SK-N-SH (cell line): ENCODE measurements at places on chromosomes 7 and 10.
A peak's percentile ranks its signal among the peaks of the same experiment; 100 is the strongest.

- peaks cover 14% of the 10 kb centered on the region for H3K4me1 ChIP-seq
- no peaks in the 10 kb centered on the region for H3K36me3 ChIP-seq
- H3K27me3 ChIP-seq = no peaks in the 10 kb centered on the region
- no peak for DNase-seq
Measured at GRCh38 chr7:87038993-87039690, 20.3 kb downstream of the ELAPOR2 start.

DNA sequence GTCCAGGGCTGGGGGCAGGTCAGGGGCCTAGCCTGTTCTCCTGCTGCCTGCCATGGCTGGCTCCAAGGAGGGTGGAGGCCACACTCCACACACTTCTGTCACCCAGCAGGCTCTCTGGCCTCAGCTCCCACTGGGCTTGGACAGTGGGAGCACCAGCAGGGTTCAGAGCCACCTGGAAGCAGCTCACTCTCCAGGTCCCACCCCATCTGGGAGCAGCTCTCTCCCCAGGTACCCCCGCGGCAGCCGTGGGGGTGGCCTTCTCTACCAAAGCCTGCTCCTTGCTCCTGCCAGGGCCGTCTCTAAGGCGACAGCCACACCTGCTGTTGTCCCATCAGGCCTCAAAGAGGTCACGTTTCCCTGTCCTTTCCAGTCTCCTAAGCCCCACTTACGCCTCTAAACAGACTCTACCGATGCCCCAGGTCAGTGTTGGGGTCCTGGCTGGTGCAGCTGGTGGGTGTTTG lies 142.5 kb upstream of the RET start:
- DNase-seq = no peak
- H3K4me1 ChIP-seq = peaks cover 42% of the 10 kb centered on the region; the same call in 1 of the 2 replicates
- H3K27ac ChIP-seq = peak overlapping the region; percentile 55; the same call in 1 of the 2 replicates
- no peaks in the 10 kb centered on the region for H3K27me3 ChIP-seq
- no peak overlapping the region for H3K4me3 ChIP-seq
- no peaks in the 10 kb centered on the region for H3K36me3 ChIP-seq

DNA sequence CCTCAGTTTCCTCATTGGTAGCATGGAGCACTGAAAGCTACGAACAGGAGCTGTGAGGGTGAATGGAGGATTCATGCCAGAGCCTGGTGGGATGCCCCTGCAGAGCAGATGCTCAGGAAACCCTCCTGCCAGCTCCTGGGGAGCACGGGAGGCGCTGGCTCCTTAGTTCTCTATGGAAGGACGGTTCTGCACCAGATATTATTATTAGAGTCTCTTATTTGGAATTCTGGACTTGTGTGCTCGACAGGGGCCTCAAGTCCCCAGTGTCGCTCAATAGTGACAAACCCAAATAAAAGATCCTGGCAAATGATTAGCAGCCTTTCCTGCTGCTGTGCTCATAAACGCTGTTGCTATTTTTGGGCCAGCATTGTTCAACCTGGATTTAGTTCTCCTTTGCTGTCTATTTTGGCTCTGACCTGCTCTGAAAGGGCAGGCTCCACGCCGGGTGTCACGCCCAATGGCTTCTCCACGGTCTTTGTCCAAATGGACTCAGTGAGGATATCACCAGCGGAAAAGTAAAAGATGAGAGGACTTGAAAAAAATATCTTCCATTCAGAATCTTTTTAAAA lies 23.0 kb upstream of the KLF6 start:
- H3K36me3 ChIP-seq = no peaks in the 10 kb centered on the region
- H3K4me3 ChIP-seq = no peak overlapping the region
- H3K27me3 ChIP-seq = no peaks in the 10 kb centered on the region
- DNase-seq = no peak
- peak overlapping the region; percentile 100 for H3K27ac ChIP-seq

GRCh38 chr10:116088985-116089384 lies 184.0 kb downstream of the GFRA1 start:
- H3K4me1 ChIP-seq = no peaks in the 10 kb centered on the region
- no peaks in the 10 kb centered on the region for H3K36me3 ChIP-seq
- no peak overlapping the region for H3K4me3 ChIP-seq

- no peak overlapping the region; the same call in 1 of the 2 replicates for H3K4me3 ChIP-seq
- no peak overlapping the region for H3K27ac ChIP-seq
- peaks cover 35% of the 10 kb centered on the region for H3K4me1 ChIP-seq
- no peaks in the 10 kb centered on the region for H3K27me3 ChIP-seq
- DNase-seq = no peak
Measured at GRCh38 chr10:109978481-109978880, 29.3 kb upstream of the ADD3 start.

DNA sequence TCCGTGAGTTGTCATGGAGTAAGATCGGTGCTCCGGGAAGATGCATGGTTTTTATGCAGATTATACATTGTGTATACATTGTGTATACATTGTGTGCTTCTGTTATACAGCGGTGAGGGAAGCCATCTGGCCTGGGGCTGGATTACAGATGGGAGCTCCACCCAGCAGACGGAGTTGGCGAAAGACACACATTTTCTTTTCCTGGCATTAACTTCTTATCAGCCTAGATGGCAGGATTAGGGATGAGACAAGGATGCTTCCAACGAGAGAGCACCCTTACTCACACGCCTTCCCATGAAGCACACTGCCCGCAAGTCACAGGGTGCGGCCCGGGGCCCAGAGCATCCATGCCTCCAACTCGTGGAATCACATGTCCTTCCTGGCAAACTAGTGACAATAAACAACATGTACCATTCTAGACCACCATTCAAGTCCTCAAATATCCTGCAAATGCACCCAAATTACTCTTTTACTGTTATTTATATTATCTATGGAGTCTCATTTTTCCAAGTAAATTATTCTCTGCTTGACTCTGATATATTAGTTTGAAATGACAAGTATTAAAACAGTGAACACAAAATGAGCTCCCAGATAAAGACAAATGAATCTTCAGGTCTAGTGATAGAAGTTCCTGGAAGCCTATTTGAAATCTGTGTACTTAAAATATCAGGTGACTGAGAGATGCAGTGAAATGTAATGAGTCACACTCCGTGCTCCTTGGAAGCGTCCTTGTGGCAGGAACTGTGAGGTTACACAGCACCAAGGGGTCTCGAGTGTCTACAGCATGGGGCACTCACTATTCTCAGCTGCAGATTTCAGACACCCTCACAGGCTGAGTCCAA lies 29.8 kb upstream of the PPP2R2D start:
- no peak overlapping the region for H3K4me3 ChIP-seq
- no peaks in the 10 kb centered on the region for H3K36me3 ChIP-seq
- no peak overlapping the region for H3K27ac ChIP-seq
- no peak for DNase-seq
- H3K4me1 ChIP-seq = no peaks in the 10 kb centered on the region

DNA sequence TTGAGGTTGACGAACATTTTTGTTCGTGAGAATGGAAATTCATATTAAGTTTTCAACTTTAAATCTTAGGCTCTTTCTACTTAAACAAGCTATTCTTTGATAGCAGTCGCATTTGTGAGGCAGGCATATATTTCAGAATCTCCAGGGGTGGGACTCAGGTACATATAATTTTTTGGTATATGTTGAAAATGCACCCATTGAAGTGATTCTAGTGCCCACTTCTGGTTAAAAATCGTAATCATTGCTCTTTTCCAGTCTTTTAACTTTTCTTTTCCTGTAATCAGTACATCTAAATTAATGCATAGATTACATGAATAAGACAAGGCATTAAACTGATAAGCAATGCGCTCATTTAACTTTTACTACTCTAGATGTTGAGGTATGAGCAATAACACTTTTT lies 67.8 kb downstream of the ZNRF2 start:
- H3K36me3 ChIP-seq = no peaks in the 10 kb centered on the region
- H3K4me3 ChIP-seq = no peak overlapping the region
- H3K4me1 ChIP-seq = peaks cover 32% of the 10 kb centered on the region; the same call in 1 of the 2 replicates
- no peak overlapping the region for H3K27ac ChIP-seq

GRCh38 chr7:151865070-151865670 lies 11.7 kb downstream of the PRKAG2 start:
- peaks cover 33% of the 10 kb centered on the region for H3K27me3 ChIP-seq
- H3K27ac ChIP-seq = no peak overlapping the region
- H3K4me1 ChIP-seq = no peaks in the 10 kb centered on the region
- no peaks in the 10 kb centered on the region for H3K36me3 ChIP-seq
- no peak for DNase-seq

DNA sequence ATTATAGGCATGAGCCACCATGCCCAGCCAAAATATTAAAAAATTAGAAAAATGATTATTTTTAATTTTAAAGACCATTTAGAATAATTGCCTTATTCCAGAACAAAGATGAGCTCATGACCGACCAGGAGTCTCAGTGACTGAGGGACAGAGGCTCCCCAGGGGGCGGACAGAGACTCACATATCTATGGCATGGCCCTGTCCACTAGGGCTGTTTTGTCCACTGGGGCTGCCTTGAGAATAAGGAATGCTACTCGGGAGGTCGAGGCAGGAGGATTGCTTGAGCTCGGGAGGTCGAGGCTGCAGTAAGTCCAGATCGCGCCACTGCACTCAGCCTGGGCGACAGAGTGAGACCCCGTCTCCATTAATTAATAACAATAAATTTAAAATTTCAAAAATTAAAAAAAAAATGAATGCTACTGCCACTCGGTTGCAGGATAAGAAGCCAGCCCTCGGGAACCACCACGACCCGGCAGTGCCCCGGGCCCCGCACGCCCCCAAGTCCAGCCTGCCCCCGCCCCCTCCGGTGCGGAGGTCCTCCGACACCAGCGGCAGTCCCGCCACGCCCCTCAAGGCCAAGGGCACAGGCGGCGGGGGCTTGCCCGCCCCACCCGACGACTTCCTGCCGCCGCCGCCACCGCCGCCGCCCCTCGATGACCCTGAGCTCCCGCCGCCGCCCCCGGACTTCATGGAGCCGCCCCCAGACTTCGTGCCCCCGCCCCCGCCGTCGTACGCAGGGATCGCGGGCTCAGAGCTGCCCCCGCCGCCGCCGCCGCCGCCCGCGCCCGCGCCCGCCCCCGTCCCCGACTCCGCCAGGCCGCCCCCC lies 128.6 kb downstream of the APBB1IP start:
- H3K36me3 ChIP-seq = no peaks in the 10 kb centered on the region
- H3K4me3 ChIP-seq = no peak overlapping the region
- DNase-seq = peak; percentile 60
- H3K4me1 ChIP-seq = no peaks in the 10 kb centered on the region

DNA sequence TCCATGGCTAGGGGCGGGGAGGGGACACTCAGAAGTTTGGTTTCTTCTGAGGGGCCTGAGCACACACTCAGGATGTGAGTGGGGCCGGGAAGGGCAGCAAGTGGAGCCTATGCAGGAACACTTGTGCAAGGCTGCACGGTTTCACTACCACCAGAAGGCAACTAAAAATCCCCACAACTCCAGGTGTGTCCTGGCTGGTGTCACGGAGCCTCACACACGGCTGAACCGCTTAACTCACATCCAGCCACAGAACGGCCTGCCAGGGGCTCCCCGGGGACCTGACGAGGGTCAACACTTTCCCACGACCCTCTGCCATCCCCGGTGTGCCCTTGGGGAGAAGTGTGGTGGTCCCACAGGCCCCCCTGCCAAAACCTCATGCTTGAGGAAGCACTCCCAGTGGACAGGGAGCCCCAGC lies 173.9 kb downstream of the ELFN1 start:
- H3K27ac ChIP-seq = no peak overlapping the region; the same call in 1 of the 2 replicates
- no peak overlapping the region for H3K4me3 ChIP-seq
- H3K4me1 ChIP-seq = peaks cover 68% of the 10 kb centered on the region; the same call in 1 of the 2 replicates
- no peaks in the 10 kb centered on the region; the same call in 1 of the 2 replicates for H3K36me3 ChIP-seq
- H3K27me3 ChIP-seq = no peaks in the 10 kb centered on the region

DNA sequence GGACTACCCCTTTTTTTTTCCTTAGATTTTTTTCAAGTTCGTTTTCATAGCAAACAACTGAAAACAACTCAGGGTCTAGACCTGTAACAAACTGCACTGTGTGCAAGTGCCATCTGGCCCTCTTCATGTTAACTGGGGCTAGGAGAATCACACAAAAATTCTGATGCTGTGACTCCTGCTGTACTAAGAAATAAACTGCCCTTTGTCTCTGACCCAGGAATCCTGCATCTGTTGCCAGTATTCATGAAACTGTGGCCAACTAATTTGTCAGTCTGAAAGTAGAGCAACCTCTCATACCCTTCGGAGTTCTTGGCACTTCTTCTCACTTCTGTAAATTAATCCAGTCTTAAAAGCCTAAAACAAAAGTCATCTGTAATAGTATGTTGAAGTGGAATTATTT lies 218.4 kb upstream of the PCDH15 start:
- H3K27ac ChIP-seq = no peak overlapping the region
- no peak for DNase-seq
- no peaks in the 10 kb centered on the region for H3K36me3 ChIP-seq
- H3K4me1 ChIP-seq = no peaks in the 10 kb centered on the region
- H3K4me3 ChIP-seq = no peak overlapping the region

GRCh38 chr7:141698247-141699015 lies 3.5 kb downstream of the DENND11 start:
- peak overlapping the region; percentile 33 for H3K27ac ChIP-seq
- no peaks in the 10 kb centered on the region for H3K27me3 ChIP-seq
- DNase-seq = no peak

DNA sequence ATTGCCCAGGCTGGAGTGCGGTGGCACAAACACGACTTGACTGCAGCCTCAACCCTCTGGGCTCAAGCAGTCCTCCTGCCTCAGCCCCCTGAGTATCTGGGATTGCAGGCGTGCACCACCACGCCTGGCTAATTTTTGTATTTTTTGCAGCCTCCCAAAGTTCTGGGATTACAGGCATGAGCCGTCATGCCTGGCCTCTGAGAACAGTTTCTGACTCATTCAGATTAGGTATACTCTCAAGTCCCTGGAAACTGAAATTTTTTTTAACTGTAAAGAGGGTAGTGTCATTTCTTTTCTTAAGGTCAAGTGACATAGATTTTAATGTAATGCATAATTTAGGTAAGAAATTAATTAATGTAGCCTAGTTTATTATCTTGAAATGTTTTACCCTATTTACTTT lies 104.7 kb downstream of the SEPTIN7 start:
- DNase-seq = no peak
- no peaks in the 10 kb centered on the region for H3K27me3 ChIP-seq
- no peak overlapping the region for H3K4me3 ChIP-seq
- peaks cover 62% of the 10 kb centered on the region for H3K36me3 ChIP-seq
- peak overlapping the region; percentile 13; the same call in 1 of the 2 replicates for H3K27ac ChIP-seq
- H3K4me1 ChIP-seq = 0 out of 2 replicates have a peak, but pooled peaks cover 6% of the 10 kb centered on the region

DNA sequence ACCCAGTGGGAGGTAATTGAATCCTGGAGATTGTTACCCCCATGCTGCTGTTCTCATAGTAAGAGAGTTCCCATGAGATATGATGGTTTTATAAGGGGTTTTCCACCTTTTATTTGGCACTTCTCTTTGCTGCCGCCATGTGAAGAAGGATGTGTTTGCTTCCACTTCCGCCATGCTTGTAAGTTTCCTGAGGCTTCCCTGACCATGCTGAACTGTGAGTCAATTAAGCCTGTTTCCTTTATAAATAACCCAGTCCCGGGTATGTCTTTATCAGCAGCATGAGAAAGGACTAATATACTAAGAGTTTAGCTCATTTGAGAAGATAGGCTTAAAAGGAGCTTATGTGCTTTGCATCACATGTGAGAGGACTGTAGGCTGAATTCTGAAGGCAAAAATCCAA lies 29.3 kb downstream of the TMEM248 start:
- H3K4me3 ChIP-seq = no peak overlapping the region
- H3K27me3 ChIP-seq = no peaks in the 10 kb centered on the region
- H3K36me3 ChIP-seq = peaks cover 44% of the 10 kb centered on the region
- H3K4me1 ChIP-seq = no peaks in the 10 kb centered on the region
- H3K27ac ChIP-seq = no peak overlapping the region
- no peak for DNase-seq

- H3K36me3 ChIP-seq = no peaks in the 10 kb centered on the region
- no peak overlapping the region for H3K27ac ChIP-seq
- H3K4me3 ChIP-seq = no peak overlapping the region
- no peak for DNase-seq
- peaks cover 15% of the 10 kb centered on the region for H3K4me1 ChIP-seq
- H3K27me3 ChIP-seq = peaks cover 4% of the 10 kb centered on the region; the same call in 1 of the 2 replicates
Measured at GRCh38 chr7:26700893-26701292, 163.5 kb downstream of the SKAP2 start.
